ENCODE measurements at places on chromosomes 7 and 10.

DNA sequence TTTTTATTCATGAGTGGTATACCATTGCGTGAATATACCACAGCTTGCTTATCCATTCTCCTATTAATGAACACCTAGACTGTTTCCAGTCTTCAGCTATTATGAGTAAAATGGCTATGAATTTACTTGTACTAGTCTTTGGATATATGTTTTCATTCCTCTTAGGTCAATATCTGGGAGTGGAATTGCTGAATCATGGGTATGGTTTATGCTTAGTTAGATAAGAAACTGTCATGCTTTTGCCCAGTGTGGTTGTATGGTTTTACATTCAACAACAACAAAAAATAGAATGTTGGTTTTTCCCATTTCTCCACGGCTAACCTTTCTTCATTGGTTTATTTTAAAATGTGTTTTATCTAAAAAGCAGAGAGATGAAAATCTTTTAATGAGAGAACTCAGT lies 308.3 kb downstream of the PHF14 start:
- DNase-seq, result no peak

DNA sequence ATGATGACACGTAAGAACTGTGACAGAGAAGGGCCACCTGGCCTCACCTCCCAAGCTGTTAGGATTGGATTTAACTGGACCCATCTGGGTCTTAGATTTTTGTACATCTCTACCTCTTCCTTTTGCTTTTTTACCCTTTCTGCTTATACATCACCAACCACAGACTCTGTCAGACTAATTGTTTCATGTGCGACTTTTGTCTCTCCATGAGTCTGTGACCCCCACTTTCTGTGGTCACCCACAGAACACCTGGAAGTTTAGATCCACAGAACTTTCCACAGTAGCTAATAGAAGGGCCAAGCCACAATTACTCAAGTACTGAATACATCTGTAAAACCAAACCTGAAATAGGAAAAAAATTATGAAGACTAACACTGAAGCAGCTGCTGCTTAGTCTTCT lies 23.1 kb downstream of the SEC31B start:
- DNase-seq, result no peak

GRCh38 chr10:67788028-67788886 lies 49.7 kb downstream of the DNAJC12 start:
- DNase-seq, result no peak

- DNase-seq, result no peak
Measured at GRCh38 chr7:143005632-143006260, 21.2 kb downstream of the OR9A2 start.

DNA sequence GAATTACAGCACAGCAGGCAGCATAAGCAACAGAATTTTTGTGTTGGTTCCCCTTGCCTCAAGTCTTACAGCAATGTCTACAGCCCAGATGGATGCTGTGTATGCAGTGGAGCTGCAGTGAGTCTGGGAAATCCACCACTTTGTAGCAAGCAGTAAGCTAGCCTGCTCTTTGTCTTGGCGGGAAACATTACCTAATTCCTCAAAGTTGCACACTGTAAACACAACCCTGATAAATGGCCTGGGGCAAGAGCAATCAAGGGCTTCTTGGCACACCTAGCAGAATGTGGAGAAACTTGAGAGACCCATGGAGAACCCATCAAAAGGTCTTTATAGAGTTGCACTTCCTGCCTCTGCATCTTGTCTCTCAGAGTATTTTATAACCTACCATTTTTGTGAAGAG lies 102.0 kb upstream of the FOXP2 start:
- DNase-seq, result no peak

GRCh38 chr10:4234661-4235060 lies 449.7 kb upstream of the KLF6 start:
- DNase-seq, result no peak

DNA sequence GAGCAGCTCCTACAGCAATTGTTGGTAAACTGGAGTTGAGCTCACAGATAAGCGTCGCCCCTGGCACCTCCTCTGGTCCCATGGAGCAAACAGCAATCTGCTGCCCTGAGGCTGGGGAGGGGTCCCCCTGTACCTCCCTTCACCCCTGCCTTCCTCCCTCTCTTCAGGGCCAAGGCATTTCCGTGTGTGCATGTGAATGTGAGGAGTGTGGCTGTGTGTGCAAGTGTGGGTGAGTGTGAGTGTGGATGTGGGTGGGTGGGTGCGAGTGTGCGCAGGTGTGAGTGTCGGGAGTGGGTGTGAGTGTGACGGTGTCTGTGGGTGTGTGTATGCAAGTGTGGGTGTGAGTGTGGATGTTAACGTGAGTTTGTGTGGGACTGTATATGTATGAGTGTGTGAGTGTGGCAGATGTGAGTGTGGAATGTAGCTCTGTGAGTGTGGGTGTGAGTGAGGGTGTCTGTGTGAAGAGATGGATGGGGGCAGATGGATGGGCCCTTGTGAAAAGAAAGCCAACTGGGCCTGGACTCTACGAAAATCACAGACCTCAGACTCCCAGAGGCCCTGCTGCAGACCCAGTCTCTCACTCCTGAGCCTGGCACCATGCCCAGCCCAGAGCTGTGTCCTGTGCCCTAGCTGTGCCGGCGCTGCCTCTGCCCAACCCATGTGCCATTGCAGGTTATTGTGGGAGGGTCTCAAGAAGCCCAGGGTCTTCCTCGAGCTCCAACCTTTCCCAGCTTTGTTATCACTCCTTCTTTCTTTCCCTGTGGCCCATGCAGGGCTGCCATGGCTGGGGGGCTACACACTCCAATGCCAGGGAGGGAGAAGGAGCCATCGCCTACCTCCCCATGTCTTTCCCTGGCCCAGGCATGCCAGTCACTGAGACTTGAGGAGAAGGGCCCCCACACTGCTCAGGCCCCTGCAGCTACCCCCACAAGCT lies 73.9 kb downstream of the GRID1 start:
- DNase-seq, result no peak

GRCh38 chr10:97329766-97330165 lies 4.8 kb downstream of the FRAT2 start:
- DNase-seq, result no peak

GRCh38 chr10:104450490-104450889 lies 96.9 kb downstream of the CFAP58 start:
- DNase-seq, result no peak

DNA sequence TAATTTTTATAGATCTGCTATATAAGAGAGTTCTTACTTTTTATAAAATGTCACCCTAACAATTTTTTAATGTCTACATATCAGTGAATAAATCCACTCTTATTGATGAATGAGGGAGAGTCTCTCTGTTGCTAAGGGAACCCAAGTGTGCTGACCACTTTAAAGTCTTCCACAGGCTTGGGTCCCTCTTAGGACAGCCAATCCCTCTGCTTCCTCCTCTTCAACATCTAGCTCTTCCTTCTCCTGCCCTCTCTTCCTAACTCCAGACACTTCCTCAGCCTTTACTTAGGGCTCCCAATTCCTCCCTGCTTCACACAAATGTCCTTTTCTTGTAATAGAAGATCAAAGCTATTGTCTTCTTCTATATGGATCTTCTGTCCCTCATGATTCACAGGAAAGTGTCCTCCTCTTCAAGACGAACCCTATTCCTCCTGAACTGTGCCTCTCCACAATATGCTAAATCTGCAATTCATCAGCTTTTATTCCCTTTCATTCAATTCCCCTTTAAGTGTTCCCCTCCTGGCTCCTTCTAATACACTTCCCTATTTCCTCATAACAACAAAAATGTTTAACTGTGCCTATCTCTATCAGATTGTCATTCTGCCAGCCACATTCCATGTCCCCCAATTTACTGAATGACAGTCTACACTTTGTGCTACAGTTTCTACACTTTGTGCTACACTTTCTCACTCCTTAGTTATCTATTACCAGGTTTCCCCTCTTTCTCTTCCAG lies 37.7 kb downstream of the CDK6 start:
- DNase-seq, result no peak

- DNase-seq, result no peak
Measured at GRCh38 chr7:87370660-87371180, 25.3 kb downstream of the CROT start.

DNA sequence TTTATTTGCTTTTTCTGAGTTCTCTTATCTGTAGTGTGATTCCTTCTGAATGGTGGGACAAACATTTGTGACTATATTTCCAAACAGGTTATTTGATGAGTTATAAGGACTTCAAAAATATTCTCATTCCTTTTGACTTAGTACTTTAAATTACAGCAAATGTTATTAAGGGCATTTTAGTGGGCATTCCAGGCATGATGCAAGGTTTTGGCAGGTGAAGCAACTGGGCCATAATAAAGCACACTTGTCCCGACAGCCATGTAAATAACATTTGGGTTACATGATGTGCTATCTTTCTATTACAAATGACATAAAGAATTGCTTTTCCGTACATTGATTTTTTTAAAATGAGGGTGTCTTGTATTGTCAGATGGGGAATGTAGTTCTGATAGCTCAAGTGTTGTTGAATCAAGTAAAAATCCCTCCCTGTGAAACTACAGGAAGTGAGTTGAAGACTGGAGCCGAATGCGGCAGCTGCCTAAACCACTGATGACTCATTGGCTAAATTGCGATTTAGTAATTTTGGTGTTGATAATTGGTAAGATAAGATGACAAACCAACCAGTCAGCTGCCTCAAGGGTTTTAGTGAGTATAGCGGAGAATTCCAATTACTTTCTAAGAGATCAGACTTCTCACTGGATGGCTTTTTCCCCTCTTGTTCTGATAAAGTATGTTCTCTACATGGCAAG lies 231.3 kb upstream of the NPY start:
- DNase-seq, result no peak

- no peak for DNase-seq
Measured at GRCh38 chr7:115066634-115067033, 144.7 kb downstream of the MDFIC start.

- no peak for DNase-seq
Measured at GRCh38 chr10:130244031-130244927, 108.1 kb downstream of the GLRX3 start.

DNA sequence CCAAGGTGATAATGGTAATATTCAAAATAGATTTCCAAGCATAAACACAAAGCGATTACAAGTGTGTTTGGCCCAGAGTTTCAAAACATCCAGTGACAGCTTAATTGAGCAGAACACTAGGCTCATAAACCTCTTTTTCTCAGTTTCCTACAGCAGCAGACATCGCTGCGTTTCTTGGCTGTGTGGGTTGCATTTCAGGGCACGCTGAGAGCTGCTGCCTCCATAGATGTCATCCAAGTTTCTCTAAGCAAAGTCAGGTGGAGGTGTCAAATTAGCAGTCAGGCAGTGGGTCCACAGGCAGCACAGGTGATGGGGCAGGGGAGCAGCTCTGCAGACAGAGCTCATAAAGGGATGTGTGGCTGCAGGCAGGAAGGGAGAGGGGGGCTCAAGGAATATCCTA lies 50.5 kb upstream of the COL13A1 start:
- DNase-seq, result no peak

- DNase-seq, result no peak
Measured at GRCh38 chr10:62373995-62374861, at the start of gene ZNF365. TSS of gene ZNF365 (plus strand) at chr10:62374369. CDS start at chr10:62376194, 1,825 bp downstream.

DNA sequence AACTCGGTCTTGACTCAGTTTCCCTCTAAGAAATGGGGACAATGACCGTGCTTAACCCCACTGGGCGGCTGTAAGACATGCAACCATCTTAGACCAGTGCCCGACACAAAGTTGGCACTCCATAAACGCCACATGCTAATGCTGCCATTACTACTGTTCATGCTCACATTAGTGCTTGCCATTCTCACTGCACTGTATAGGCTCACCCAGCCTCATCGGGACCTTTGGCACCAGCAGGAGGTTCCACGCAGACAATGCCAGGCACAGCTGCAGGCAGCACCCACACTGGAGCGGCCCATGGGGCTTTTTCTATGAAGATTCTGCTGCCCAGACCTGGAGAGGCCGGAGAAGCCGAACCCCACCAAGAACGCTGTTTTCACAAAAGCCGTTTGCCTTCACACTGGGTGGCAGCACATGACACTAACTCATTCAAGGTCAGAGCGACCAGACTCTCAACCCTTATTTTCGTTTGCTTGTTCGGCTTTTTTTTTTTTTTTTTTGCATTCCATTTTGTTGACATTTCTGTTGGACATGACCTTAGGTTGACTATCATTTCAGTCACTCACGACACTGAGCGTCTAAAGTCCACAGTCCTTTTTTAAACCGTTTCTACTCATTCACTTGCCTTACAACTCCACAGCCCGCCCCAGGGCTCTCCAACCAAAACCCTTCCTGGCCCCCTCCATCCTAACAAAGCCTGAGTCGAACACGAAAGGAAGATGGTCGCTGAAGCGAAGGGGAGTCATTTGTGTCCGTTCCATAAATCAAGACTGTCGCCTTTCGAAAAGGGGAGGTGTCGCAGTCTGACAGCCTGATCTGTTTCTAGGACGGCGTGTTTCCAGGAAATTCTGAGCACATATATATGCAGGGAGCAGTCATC lies 124.4 kb upstream of the RNF32 start:
- DNase-seq, result no peak

DNA sequence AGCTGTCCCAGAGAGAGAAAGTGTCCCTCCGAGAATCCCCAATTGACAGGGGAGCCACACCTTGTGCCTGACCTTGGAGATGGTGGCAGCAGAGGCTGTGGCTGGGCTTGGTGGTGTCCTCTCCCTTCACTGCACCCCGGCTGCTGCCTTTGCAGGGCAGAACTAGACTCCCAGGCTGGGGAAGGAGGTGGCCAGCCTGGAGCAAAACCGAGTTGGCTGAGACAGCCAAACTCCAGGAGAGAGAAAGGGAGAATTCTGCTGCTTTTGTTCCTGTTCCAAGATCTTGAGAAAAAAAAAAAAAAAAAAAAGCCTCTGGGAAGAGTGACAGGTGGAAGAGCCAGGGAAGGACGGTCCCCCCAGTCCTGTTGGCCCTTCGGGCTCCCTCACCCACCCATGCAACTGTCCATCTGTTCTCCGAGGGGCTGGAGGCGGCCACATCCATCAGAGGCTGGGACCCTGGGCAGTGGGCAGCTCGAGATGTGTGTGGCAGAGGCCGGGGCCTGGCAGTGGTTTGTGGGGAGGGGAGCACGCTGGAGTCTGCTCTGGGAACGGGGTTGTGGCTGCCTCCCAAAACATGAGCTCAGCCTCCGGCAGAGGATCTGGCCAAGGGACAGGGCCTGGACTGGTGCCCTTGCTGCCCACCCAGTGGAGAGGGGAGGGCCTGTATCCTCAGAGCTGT lies 35.5 kb downstream of the CLIP2 start:
- DNase-seq, result no peak

GRCh38 chr7:2138146-2138765 lies 94.5 kb downstream of the MAD1L1 start:
- DNase-seq, result no peak

DNA sequence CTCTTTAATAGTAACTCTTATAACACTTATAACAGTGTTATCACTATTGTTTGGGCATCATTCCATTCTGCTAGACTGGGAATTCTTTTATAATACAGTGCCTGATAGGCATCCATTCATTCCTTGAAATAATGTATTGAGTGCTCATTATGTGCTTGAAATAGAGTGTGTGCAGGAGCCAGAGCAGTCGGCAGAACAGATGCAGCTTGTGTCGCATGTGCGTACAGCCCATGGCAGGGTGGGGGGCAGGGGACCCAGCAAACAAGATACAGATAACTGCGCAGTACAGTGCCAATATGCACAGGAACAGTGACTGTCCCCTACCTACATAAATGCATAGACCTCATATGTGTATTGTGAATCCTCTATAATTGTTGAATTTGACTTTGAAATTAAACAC lies 99.3 kb downstream of the KAT6B start:
- DNase-seq, result no peak

Measured in right renal cortex interstitium (tissue), 3 donors.